ENCODE measurements at places on chromosomes 7 and 10. TPM values are rescaled to one million over a fixed set of nuclear protein-coding genes. Genes with fewer than 3 reads are reported as not detected.

DNA sequence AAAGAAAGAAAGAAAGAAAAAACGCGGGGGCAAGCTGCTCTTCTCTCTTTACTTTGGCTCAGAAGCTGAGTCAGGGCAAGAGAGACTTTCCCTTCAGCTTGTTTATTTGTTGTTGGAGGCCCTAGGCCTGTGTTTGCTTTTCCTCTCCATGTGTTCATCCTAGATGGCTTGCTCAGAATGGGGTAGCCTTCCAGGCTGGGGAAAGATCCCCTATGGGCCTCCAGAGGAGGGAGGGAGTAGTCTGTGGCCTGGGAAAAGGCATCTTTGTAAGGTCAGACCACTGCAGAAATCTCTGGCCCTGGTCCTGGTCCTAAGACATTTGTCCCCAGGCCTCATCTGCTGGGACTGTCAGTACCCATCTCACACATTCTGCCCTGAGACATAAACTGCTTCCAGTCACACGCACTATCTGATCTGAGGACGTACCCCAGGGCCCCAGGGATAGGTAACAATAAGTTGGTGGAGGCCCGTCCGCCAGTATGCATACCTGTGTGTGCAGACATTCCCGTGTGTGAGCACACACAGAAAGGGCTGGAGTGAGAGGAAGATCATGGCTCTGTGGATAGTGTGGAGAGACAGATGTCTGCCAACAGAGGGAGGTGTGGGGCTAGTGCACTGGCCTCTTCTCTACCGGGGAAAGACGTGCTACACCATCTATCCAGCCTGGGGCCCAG lies 4.9 kb upstream of the SCD start:
- DNase-seq, result peak; percentile 44
- no peaks in the 10 kb centered on the region for H3K36me3 ChIP-seq
- H3K27me3 ChIP-seq, result no peaks in the 10 kb centered on the region
- no peak overlapping the region for H3K4me3 ChIP-seq

STK32C gene
- 17.4 TPM for total RNA-seq

DNA sequence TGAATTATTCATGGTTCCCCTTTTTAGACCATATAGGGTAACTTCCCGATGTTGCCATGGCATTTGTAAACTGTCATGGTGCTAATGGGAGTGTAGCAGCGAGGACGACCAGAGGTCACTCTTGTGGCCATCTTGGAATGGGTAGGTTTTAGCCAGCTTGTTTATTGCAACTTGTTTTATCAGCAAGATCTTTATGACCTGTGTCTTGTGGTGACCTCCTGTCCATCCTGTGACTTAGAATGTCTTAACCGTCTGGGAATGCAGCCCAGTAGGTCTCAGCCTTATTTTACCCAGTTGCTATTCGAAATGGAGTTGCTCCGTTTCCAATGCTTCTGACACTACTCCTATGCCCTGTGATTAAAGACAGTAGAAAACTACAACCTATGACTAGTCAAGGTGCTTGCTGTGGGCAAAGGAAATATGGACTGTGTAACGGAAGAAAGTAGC lies 18.8 kb upstream of the PAXIP1 start:
- no peaks in the 10 kb centered on the region for H3K4me1 ChIP-seq
- no peaks in the 10 kb centered on the region for H3K27me3 ChIP-seq
- no peak overlapping the region for H3K27ac ChIP-seq
- DNase-seq, result no peak
- H3K36me3 ChIP-seq, result no peaks in the 10 kb centered on the region

WEE2 gene
- total RNA-seq, result not detected

- no peak overlapping the region for H3K27ac ChIP-seq
- DNase-seq, result no peak
- no peaks in the 10 kb centered on the region for H3K4me1 ChIP-seq
- no peaks in the 10 kb centered on the region for H3K27me3 ChIP-seq
- no peak overlapping the region for H3K4me3 ChIP-seq
Measured at GRCh38 chr7:16193631-16194030, 227.7 kb downstream of the CRPPA start.

DNA sequence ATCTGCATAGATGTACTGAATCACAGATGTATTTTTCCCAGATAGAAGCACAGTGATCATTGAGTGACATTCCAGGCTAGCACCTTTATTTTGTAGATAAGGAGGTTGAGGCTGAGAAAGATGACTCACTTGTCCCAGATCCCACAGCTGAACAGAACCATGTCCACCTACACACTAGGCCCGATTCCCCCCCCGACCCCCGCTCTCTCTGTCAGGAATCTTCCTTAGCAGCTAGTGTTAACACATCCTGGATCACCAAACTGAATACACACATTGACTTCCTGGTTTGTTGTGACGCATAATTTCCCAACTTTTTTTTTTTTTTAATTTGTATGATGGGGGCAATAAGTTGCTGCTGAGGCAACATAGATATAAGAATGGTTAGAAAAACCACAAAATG lies 5.2 kb downstream of the SFMBT2 start:
- DNase-seq, result no peak
- peaks cover 7% of the 10 kb centered on the region for H3K4me1 ChIP-seq
- H3K36me3 ChIP-seq, result no peaks in the 10 kb centered on the region
- H3K27me3 ChIP-seq, result no peaks in the 10 kb centered on the region

GRCh38 chr10:93150289-93150688 lies 76.6 kb downstream of the CYP26A1 start:
- H3K27ac ChIP-seq, result no peak overlapping the region
- H3K4me1 ChIP-seq, result no peaks in the 10 kb centered on the region
- no peaks in the 10 kb centered on the region for H3K27me3 ChIP-seq
- H3K4me3 ChIP-seq, result no peak overlapping the region

- no peaks in the 10 kb centered on the region for H3K36me3 ChIP-seq
- no peaks in the 10 kb centered on the region for H3K4me1 ChIP-seq
- no peaks in the 10 kb centered on the region for H3K27me3 ChIP-seq
- no peak overlapping the region for H3K27ac ChIP-seq
Measured at GRCh38 chr10:75487087-75487754, 55.8 kb downstream of the LRMDA start.

GRCh38 chr10:119658274-119658673 lies 7.1 kb downstream of the BAG3 start:
- H3K27ac ChIP-seq, result peak overlapping the region; percentile 99
- no peaks in the 10 kb centered on the region for H3K36me3 ChIP-seq
- peaks cover 35% of the 10 kb centered on the region for H3K4me1 ChIP-seq
- H3K27me3 ChIP-seq, result no peaks in the 10 kb centered on the region

GRCh38 chr7:51778121-51778520 lies 461.5 kb upstream of the COBL start:
- DNase-seq, result no peak
- no peaks in the 10 kb centered on the region for H3K27me3 ChIP-seq
- no peaks in the 10 kb centered on the region for H3K36me3 ChIP-seq
- H3K4me1 ChIP-seq, result no peaks in the 10 kb centered on the region

GRCh38 chr7:94782777-94783176 lies 124.6 kb upstream of the PPP1R9A start:
- H3K27ac ChIP-seq, result no peak overlapping the region
- no peak for DNase-seq
- H3K4me3 ChIP-seq, result no peak overlapping the region
- no peaks in the 10 kb centered on the region for H3K27me3 ChIP-seq
- H3K36me3 ChIP-seq, result no peaks in the 10 kb centered on the region

NUDCD3 gene
- total RNA-seq, result 82.3 TPM

Data from adrenal gland (tissue), 19 donors.